ENCODE measurements at places on chromosomes 1 and 21.

- no peak for DNase-seq
Observed at GRCh38 chr1:17682400-17682799, 72.7 kb upstream of the ACTL8 start.

DNA sequence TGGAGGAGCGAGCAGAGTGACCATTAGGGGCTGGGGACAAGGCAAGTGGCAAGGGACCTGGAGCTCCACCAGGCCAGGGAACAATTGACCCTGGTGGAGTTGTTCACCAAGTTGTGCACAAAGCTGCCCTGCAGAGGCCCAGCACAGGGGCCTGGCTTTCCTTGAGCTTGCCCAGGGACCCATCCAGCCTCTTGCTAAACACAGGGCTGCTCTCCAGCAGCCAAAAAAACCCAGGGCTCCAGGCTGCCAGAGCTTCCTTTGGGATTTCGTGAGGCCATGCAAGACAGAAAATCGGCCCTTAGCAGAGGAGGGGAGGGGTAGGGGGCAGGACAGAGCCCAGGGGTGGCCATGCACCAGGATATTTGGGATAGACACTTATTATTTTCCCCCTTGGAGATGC is 32.6 kb downstream of the LRP8 start:
- no peak for DNase-seq

DNA sequence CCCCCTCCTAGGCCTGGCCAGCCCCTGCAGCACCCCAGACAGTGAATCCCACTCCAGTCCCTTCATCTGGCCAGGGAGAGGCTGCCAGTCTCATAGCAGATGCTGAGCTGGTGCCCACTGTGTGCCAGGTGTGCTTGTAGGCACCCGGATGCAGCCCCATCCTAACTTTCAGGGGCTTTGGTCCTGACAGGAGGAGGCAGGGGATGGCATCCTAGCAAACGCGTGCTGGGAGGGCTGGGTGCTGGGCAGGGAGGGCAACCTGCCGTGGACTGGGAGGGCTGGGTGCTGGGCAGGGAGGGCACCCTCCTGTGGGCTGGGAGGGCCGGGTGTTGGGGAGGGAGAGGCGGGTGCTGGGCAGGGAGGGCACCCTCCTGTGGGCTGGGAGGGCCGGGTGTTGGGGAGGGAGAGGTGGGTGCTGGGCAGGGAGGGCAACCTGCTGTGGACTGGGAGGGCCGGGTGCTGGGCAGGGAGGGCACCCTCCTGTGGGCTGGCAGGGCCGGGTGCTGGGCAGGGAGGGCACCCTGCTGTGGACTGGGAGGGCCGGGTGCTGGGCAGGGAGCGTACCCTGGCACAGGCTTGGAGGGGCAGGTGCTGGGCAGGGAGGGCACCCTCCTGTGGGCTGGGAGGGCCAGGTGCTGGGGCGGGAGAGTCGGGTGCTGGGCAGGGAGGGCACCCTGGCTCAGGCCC is 35.3 kb downstream of the SLC19A1 start:
- peak; percentile 36 for DNase-seq

DNA sequence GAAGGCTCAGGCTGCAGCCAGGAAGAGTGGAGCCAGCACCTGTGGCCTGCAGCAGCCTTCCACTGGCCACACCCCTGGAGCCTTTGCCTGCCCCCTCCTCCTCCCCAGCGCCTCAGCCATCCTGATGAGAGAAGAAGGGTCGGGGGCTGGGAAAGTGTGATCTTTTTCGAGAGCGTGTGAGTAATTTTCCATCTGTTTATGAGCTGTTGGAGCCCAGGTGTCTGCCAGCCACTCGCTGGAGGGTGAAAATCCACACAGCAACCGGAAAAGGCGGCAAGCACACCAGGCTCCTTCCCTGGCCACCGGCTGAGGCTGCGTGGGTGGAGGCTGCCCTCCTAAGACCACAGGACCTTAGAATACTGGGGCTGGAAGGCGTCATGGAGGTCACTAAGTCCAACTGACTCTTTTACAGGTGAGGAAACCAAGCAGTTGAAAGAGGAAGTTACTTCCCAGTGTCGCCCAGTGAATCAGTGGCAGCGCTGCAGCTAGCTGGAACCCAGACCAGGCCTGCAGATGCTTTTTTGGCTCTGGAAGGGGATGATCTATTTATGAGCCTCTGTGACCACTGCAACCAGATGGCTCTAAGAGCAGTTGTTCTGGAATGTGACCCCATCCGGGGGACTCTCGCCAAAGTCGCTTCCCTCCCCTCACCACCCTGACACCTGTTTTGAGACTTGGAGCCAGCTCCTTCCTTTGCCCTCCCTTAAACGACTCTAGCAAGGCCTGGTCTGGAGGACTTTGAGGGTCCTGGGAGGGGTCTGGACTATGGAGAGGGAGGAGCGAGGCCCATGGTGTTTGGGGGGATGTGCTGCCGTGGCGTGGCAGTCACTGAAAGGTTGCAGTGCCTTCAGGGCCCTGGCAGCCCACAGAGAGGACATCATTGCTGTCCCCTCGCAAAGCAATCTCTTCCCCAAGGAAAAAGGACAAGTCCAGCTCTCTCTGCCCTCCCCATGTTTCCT is 54.5 kb downstream of the LGR6 start:
- no peak for DNase-seq

DNA sequence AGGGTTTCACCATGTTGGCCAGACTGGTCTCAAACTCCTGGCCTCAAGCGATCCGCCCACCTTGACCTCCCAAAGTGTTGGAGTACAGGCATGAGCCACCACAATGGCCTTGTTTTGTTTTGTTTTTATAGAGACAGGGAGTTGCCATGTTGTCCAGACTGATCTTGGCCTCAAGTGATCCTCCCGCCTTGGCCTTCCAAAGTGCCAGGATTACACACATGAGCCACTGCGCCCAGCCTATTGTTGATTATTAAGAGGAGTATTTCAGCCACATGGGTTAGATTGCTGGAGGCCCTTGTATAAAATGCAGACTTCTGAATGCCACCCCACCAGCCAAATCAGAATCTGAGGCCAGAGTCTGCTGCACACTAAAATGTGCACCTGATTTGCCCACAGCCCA is 57.2 kb upstream of the ANGPTL1 start:
- DNase-seq, result no peak

DNA sequence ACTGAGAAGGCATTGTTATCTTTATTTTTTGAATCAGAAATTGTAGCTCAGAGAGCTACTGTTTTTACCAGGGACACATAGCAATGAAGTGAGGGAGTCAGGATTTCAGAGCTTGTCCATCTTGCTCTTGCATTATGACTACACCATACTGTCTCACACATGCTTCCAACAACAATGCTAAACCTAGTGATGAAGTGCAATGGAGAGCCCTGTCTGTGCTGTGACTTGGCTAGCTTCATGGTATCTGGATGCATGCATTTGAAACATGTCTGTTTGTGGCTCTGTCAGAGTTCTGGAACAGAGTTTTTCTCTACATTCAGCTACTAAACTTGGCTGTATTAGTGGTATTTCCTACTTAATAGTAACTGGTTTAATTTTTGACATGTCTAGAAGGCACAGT is 7.0 kb downstream of the PLPPR4 start:
- no peak for DNase-seq

GRCh38 chr1:68379085-68379478 is 70.7 kb downstream of the RPE65 start:
- no peak for DNase-seq

GRCh38 chr1:39317910-39318633 is 113.6 kb downstream of the MACF1 start:
- no peak for DNase-seq

DNA sequence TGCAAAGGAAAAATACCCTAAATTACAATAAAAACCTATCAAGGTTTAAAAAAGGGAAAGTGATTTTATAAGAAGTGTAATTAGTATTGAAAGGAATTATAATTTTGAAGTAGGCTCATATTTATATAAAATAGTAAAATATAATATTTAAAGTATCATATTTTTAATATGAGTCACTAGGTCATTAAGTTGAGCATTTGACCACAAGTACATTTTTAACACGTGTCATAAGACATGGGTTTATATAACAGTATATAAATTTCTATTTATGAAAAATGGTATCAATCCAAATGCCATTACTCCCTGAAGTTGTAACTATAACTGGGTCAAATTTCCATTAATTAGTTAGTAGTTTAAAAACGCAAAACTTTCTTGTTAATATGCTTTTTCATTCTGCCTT is 365.9 kb downstream of the COL11A1 start:
- no peak for DNase-seq

DNA sequence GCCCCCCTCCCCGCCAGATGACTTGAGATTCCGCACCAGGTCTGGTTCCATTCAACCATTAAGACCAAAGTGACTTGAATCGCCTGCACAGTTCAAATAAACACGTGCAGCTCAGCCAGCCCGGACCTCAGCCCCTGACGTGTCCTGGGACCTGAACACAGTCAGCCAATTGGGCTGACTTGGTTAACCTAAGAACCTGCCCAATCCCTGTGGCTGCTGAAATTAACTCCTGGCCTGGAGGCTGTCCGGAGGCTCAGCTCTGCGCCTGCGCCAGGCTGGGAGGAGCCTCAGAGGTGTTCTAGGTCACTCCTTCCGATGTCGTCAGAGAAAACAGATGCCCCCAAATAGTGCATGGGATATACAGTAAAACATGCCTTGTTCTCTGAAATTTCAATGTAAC is 73.4 kb downstream of the SCCPDH start:
- no peak for DNase-seq

All from dorsolateral prefrontal cortex (tissue), 122 donors.